ENCODE measurements at places on chromosomes 7 and 10. TPM values are rescaled to one million over a fixed set of nuclear protein-coding genes. Genes with fewer than 3 reads are reported as not detected.
A peak's percentile ranks its signal among the peaks of the same experiment; 100 is the strongest.

ESYT2 gene
- total RNA-seq, result 75.8 TPM

SEMA3C gene
- 96.6 TPM for total RNA-seq

EPO gene
- total RNA-seq, result 0.17 TPM

WEE2 gene
- total RNA-seq, result not detected

CCNJ gene
- total RNA-seq, result 3.3 TPM

FKBP9 gene
- 81.8 TPM for total RNA-seq

CYP26A1 gene
- total RNA-seq, result 0.32 TPM

UPP1 gene
- 9.4 TPM for total RNA-seq

DNA sequence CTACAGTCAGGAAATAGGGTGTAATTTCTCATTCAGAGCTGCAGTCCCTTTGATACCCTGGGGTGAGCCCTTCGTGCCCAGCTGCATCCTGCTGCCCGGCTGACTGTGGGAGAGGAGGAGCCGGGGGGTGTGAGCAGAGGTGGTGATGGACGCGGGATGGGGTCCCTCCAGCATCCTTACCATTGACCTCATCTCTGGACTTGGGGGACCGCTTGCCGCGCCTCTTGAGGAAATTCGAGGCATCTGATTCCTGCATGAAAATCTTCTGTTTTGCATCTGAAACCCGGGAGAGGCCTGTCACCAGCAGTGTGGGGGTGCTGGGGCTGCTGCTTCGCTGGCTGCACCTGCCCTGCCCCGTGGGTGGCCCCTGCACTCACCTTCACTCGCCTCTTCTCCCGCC lies 816 bp downstream of the UCMA start:
- DNase-seq, result peak; percentile 67

DNA sequence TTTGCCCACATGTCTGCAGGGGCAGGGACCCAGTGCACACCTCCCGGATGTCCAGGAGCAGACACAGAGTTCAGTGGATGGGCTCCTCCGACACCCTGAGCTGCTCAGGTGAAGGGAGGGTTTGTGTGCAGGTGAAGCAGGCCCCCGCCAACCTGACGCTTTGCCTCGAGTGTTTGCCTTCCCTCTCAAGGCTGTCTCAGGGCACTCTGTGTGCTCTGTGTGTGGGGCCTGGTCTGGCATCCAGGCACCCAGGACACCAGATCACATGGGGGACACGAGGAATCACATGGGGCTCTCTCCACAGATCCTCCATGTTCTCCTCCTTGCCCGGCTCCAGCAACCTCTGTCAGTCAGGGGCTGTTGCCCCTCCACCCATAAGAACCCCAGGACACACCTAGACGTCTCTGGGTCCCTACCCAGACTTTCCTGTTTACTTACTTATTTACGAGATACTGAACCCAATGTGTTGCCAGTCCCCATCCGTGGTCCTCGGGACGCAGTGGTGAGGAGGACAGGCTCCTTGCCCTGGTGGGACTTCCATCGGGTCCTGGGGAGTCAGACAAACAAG lies 99.5 kb downstream of the HTR5A start:
- DNase-seq, result no peak

DNA sequence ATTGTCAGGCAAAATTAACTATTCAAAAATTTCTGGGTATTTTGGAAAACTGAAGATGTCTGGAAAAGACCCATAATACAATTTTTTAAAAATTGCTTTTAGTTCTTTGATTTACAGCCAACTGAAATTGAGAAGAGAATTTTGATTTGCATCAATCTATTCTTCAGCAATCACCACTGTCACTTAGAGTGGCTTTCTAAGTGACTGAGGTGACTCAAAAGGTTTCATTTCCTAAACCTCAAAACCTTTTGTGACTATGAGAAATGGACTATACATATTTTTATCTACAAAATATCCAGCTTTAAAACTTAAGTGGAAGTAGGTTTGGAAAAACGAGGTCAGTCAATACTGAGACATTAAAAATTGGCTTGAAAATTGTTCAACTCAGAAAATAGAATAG lies 60.0 kb downstream of the ENO4 start:
- no peak for DNase-seq

- DNase-seq, result no peak
Observed at GRCh38 chr10:97012470-97012869, 173.3 kb downstream of the SLIT1 start.

- peak; percentile 3 for DNase-seq
Observed at GRCh38 chr7:139827042-139827441, 2.0 kb upstream of the TBXAS1 start.

DNA sequence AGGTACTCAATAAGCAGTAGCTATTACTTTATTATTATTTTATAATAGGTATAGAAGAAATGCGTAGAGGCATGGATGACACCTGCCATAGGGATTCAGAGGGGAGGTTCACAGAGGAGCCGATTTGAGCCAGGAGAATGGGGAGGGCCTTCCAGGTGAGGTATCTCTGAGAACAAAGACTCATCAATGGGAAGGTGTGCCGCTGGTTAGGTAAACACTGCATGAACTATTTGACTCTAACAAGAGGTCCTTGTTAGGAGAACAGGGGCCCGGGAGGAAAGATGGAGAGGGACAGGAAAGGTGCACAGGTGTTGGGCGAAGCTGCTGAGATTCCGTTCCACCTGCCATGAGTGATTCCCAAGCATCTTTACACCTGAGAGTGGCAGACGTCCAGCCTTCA lies 41.8 kb upstream of the TMEM273 start:
- DNase-seq, result no peak

GRCh38 chr7:132488634-132489302 lies 87.5 kb downstream of the PLXNA4 start:
- no peak for DNase-seq

- no peak for DNase-seq
Observed at GRCh38 chr10:29849126-29849833, 210.1 kb downstream of the JCAD start.

DNA sequence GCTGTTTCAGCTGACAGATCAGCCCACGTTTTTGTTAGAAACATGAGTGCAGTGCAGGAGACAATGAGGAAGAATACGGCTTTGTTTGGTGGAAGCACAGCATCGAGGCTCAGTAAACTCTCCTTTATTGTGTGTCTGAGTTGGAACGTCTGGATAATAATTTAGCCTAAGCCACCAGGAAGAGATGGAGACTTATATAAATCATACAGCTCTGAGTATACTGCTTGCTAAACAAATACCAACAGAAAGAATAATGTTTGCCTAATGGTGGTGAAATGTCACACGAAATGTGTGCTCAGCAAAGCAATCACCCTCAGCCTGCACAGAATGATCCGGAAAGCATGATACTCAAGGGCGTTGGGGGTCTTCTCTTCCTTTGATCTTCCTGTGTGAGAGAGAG lies 664.1 kb upstream of the ADARB2 start:
- DNase-seq, result no peak

DNA sequence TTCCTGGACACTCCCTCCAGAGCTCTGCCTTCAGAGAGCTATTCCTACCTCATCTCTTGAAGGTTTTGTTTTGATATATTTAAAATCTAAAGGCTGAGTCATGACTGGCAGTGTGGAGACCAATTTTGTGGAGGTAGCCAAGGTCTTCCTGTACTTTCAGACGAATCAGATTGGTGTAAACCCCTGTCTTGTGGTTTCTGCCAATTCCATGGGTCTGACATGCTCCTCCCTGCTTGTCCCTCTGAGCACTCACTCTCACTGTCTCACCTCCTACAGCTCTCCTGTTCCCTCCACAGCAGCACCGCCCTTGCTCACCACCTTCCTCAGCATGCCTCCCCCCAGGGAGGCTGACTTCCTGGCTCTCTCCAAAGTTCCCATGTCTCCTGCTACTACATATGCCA lies 179.8 kb downstream of the NPSR1 start:
- DNase-seq, result no peak

DNA sequence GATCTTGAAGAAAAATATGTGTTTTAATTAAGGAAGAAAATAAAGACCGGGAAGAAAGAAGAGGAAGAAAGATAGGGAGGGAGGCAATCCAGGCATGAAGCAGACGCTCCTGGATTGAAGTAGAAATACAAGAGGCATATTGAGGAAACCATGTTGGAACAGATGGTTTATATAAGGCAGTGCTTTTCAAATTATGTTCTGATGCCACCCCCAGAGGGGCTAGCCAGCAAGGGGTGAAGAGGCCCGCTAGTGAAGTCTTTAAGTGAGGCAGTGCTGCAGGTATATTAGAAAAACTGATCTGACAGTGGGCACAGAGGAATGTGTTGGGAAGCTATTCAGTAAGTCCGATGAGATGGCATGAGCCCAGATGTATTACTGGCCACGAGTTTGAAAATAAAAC lies 40.1 kb downstream of the REEP3 start:
- DNase-seq, result no peak

GRCh38 chr7:2354186-2354938 lies at the start of gene EIF3B:
TSS of gene EIF3B (plus strand) at chr7:2354827. CDS start at chr7:2354922, 95 bp downstream.
- DNase-seq, result peak; percentile 98

DNA sequence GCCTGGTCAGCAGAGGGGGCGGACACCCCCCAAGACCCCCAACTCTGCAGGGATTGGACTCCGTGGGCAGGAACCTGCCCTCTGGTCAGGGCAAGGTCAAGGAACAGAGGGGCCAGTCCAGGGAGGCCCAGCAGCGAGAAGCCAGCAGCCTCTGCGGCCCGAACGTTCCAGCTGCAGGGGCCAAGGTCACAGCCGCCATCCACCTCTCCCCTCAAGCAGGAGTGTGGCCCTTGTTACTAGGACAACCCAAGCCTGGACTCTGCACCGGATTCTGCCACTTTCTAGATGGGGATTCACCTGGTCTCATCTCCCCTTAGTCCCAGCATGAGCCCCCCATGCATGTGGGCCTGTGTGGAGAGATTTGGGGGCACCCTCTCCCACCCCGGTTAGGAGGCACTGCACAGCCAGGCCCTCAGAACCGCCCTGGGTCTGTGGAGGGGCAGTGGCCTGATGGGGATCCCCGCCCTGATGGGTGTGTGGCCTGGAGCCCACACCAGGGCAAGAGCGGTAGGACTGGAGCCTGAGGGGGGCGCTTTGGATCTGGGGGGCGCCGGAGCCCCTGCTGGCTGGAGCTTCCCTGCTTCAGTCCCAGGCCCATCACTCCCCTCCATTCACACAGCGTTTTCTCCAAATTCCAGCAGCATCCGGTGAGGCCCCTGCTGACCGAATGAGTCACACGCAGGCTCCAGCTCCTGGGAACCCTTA lies 18.1 kb downstream of the ADGRA1 start:
- DNase-seq, result no peak

- DNase-seq, result no peak
Observed at GRCh38 chr7:18163091-18163490, 135.4 kb upstream of the PRPS1L1 start.

DNA sequence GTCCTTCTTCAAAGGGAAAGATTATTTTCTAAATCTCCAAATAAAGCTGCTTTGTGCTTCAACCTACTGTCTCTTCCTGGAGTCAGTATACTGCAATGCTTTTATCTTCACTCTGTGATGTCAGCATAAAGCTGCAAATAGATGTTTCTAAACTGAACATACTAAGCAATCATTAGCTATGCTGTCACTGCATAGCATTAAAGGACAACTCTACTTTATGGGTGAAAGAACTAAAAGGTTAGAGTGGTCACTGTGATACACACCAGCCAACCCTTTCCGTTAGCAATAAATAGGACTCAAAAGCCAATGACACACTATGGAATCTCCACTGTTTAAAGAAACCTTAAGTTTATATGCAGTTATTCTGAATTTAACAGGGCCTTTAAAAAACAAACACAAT lies 1.8 kb downstream of the CCDC186 start:
- no peak for DNase-seq

GRCh38 chr10:2701802-2702201 lies 365.5 kb upstream of the PFKP start:
- no peak for DNase-seq

GRCh38 chr7:66751945-66752344 lies 11.4 kb downstream of the RABGEF1 start:
- DNase-seq, result no peak

- no peak for DNase-seq
Observed at GRCh38 chr10:49164559-49165188, 23.5 kb downstream of the TMEM273 start.

- DNase-seq, result no peak
Observed at GRCh38 chr10:51685768-51686167, 13.6 kb downstream of the CSTF2T start.

DNA sequence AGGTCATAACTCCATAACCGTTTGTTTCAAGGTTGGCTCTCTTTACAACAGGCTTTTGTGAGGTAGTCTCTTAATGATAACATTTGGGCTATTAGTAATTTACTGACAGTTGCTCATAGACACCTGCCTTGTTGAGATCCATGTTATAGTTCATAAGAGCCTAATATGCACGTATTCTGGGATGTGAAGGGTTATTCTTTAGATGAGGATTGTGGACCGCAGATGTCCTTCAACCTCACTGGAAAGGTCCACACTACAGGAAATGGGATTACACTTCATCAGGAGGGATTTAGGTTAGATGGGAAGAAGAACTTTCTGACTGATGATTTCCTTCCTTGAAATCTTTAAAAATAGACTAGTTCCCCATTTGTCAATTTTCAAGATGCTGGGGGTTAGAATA lies 62.8 kb downstream of the SAMD9 start:
- DNase-seq, result no peak

DNA sequence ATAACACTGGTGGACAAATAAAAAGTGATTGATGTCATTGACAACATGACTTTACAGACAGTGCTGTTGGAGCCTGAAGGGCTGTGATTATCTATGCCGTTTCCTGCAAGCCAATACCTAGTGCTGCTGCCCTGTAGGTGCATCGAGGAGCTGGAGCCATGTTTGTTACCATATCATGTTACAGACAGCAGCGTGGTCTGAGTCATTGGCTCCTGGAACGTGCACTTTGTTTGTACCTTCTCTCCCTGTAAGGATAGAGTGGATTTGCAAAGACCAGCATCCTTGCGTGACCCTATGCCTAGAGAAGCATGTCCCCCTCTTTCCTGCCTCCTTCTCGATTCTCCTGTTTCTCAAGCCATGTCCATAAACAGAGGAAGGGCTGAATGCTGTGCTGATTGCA lies 597.2 kb downstream of the TYW1 start:
- no peak for DNase-seq

DNA sequence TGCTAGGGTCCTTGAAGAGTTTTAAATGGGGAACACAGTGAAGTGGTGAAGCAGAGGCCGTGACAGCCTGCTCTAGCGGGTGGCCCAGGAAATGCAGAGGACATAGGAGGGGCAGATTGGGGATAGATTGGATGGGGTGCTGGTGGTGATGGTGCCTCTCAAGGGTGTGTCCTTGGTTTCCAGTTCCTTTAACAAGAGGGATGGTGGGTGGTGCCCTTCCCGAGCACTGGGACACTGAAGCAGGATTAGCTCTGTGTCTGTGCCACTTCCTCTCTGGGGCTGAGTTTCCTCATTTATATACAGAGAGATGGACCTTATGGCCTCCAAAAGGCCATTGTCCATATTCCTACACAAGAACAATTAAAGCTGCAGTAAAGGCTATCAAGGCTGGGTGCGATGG lies 285.5 kb downstream of the TCF7L2 start:
- DNase-seq, result no peak

Measured in lower leg skin (tissue), 4 donors.